ENCODE measurements at places on chromosomes 3 and 15.

- DNase-seq: no peak
These were observed 17.3 kb downstream of the FAIM start for GRCh38 chr3:138625707-138626365.

DNA sequence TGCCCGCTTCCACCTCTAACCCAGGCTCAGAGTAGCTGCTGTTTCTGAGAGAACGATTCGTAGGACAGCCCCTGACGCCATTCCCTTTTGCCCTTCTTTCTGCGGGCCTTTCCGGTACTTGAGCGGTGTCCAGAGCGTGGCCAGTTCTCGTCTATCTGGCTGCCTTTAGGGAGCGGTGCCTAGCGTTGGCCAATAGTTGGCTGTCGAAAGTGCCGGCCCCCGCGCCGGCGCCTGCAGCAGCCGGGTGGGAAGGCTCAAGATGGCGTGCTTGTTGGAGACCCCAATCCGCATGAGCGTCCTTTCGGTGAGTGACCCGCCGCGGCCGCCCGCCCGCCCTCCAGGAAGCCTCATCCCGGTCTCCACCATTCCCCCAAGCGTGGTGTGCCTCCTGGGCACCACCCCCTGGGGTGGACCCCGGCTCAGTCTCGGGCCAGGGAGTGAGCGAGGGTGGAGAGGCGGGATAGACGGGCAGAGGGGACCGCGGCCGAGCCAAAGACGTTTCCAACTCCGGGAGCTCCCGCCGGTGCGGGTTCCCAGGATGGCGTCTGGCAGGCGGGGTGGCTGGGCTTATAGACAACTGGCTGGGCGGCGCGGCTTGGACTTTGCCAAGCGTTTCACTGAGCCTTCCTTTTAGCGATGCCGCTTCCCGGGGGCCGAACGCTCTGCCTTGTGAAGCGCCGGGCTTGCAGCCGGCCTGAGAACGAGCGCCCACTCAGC, at the start of gene ARMC8:
Gene ARMC8, plus strand, starts transcription at position 6 of the 717 bp plus-strand sequence. Its CDS starts 254 bp downstream, at position 260.
- DNase-seq: peak; percentile 17

GRCh38 chr3:54756330-54756731, 171.5 kb downstream of the LRTM1 start:
- DNase-seq: peak; percentile 82

DNA sequence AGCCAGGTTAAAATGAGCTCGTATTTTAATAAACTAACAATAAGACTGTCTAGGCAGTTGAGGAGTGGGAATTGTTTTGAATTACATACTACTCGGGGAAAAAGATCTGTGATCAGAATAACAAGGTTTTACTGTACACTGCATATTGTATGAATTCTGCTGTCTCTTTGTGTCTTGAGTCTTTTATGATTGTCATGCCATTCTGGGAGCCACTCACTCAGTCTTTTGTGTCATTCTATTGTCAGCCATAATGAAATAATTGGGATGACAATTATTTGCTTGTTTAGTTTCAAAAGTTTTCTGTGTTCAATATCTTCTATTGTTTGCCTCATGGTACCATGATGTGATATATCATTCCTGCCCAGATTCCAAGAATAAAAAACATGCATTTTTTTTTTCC, 339.6 kb upstream of the TBL1XR1 start:
- DNase-seq: no peak

GRCh38 chr3:57961177-57961827, 46.9 kb upstream of the FLNB start:
- DNase-seq: no peak

DNA sequence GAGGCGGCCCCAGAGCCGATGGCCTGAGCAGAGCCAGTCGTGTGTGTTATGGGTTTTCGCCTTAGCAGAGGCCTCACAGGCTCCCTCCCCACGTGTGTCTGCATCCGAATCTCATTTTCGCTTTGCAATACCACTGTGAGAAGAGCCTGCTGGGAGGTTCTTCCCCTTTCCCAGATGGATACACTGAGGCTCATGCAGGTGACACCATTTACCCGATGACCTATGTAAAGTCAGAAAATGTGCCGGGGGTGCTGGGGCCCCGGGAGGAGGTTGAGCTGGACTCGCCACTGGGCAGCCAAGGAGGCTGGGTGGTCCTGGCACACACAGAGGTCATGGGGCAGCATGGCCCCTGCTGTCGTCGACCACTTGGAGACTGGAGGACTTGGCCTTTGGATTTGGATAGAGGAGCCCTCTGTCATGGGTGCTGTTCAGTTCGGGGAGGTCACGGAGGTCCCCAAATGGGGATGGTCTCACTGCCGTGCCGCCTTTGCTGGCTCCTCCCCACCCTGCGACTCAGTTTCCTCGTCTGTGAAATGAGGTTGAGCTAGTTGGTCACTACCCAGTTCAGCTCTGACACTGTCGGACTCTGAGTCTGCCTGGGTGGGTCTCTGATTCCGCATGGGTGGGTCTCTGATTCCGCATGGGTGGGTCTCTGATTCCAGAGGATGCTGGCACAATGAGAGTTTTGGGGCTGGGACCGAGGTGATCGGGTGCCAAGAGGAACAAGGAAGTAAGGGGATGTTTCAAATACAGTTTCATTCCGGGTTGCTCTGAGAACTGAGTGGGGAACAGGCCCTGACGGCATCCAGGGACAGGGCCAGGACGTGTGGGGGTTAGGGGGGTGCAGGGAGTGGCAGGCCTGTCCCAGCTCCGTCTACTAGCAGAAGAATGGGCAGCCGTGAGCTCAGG, 23.2 kb upstream of the MUC4 start:
- DNase-seq: no peak

- DNase-seq: no peak
These were observed 99.5 kb downstream of the POLR2M start for GRCh38 chr15:57806003-57806402.

GRCh38 chr3:159813822-159814531, 174.7 kb upstream of the IL12A start:
- DNase-seq: no peak

DNA sequence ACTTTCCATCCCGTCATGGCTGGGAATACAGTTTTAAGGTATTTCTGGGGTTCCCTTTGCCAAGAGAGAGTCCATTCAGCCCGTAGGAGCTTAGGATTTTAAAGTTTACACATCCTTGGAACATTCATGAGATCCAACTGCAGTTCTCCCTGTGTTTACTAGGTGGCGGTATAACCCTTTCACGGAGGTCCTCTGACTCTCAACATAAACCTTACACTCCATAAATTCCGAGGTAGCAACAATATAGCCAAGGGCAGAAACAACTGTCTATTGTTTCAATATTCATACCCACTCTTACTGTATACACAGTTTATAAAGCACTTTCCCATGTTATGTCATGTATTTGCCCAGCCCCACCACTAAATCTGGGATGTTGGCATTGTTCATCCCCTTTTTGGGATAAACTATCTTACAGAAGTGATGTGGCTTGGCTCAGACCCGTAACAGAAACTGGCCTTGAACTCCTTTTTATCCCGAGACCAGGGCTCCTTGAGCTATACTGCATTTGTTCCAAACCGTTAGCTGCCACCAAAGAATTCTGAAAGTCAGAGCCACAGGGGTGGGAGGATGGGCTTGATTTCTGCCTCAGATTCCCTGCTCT, 69.2 kb upstream of the COL6A5 start:
- DNase-seq: no peak

DNA sequence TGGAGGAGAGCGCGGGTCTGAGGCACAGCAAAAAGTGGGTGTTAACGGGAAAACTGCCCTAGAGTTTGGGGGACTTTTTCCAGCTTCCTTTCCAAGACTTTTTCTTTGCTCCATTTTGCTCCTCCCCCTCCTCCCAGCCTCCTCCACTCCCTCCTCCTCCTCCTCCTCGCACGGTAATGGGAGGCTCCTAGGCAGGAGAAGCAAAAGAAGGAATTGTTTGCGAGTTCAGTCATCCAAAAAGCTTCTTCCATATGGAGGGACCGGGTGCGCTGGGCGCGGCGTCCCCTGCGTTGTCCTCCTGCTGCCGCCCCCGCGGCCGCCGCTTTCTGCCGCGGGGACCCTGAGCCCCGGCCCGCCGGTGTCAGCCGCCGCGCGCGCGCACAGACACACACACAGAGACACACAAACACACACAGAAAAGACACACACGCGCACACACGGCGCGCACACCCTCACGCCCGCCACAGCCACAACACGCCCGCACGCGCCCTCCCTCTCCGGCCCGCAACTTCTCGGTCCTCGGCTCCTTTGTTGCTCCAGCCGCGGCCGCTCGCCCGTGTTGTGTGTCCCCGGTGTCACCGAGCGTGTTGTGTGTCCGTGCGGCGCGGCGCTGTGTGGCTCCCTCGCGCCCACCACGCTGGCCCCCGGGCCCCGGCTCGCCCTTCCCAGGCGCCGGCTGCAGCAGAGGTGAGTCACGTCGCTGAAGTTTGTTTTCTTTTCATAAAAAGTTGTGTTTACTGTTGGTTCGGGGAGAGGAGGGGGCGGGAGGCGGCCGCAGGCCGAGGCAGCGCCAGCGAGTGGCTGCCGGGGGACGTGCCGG, at the start of gene BOC:
Gene BOC, plus strand, starts transcription at position 228 of the 820 bp plus-strand sequence. CDS start 38,246 bp downstream, outside the sequence.
- DNase-seq: no peak

DNA sequence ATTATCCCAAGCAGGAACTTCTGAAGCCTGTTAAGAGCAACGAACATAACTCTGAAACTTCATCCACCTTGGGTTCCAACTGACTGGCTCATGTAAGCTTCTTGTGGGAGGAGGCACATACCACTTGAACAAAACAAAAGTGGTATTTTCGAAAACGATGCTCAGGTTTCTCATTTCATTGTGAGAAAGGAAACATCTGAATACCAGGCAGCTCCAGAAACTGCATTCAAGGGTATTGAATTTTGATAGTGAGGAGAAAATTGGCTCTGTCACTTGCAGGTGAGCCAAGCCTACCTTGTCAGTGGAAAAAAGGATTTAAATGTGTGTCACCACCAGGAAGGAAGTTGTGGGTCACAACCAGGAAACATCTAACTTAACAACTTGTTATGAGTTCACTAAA, 218.1 kb upstream of the SATB1 start:
- no peak for DNase-seq
